ENCODE measurements at places on chromosomes 4 and X.

GRCh38 chr4:118280501-118281218, 72.1 kb downstream of the PRSS12 start:
- peak; percentile 64 for DNase-seq

DNA sequence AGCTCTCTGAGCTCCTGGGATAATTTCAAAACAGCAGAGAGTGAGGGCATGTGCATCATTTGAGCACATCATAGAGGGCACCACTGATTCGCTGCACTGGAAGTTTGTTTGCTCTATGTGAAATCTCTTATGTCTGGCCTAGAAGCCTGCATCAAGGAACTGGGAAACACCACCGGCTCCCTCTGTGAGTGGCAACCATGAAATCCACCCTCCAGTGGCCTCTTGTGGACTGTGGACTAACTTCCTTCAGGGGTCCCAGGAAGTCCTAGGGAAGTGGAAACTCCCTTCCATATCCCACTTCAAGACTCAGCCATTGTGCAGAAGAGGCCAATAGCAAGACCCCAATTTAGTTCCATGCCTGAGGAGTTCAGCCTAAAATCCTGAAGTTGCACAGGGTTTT, 48.0 kb upstream of the IGFBP7 start:
- no peak for DNase-seq

GRCh38 chr4:67500373-67500772, 44.9 kb downstream of the CENPC start:
- no peak for DNase-seq

DNA sequence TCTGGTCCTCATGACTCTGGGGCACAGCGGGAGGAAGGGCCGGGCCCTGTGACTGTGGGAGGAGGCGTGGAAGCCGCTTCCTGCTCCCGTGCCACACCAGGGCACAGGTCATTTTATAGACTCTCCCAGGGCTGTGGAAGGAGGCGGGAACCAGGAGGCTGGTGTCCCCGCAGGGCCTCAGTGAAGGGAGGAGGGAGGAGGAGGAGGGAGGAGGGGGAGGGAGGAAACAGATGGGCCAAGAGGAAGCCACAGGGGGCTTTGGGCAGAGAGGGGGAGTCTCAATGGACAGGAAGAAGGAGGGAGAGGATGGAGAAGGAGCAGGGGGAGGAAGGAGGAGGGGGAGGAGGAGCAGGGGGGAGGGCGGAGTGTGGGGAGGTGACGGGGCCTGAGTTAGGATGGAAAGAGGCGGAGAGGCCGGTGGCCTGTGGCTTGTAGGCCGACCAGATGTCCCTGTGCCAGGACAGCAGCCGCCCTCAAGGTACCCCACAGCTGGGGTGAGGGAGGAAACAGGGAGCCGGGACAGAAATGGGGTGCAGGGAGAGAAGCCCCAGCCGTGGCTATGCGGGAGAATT, 6.2 kb upstream of the PLCXD1 start:
- peak; percentile 39 for DNase-seq

DNA sequence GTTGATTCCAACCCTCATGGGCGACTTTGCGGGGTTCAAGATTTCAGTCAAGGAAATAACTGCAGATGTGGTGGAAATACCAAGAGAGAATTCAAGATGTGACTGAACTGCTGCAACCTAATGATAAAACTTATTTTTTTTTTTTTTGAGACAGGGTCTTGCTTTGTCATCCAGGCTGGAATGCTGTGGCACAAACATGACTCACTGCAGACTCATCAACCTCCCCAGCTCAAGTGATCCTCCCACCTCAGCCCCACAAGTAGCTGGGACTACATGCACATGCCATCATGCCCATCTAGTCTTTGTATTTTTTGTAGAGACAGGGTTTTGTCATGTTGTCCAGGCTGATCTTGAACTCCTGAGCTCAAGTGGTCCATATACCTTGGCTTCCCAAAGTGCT, 19.5 kb upstream of the WDFY3 start:
- no peak for DNase-seq
